RKO (cell line): ENCODE measurements at places on chromosomes 7 and 10.
A peak's percentile ranks its signal among the peaks of the same experiment; 100 is the strongest.

- DNase-seq = no peak
Observed at GRCh38 chr10:48251525-48252353, 22.8 kb downstream of the FRMPD2 start.

DNA sequence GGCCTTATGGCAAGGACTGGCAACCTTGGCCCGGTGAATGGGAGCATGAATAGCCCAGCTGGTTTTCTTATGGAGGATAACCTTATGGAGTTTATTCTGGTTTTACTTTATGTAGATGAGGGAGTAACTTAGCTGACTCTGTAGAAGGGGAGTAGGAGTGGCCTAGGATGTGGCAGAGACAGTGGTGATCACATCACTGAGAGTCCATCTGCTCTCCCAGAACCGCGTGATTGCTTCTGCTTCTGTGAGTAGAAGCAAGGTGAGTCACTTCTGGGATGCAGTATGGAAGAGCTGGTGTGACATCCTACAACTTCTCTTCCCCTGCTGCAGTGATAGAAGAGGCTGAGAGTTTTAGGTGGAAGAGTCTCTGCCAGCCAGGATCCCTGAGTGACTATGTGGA, 129.2 kb downstream of the RPS24 start:
- no peak for DNase-seq

GRCh38 chr7:55570218-55570873, 2.0 kb downstream of the VOPP1 start:
- DNase-seq = no peak

- no peak for DNase-seq
Observed at GRCh38 chr10:8163824-8164223, 109.3 kb downstream of the GATA3 start.

- DNase-seq = peak; percentile 63
Observed at GRCh38 chr10:114708717-114709335, 50.8 kb upstream of the ABLIM1 start.

DNA sequence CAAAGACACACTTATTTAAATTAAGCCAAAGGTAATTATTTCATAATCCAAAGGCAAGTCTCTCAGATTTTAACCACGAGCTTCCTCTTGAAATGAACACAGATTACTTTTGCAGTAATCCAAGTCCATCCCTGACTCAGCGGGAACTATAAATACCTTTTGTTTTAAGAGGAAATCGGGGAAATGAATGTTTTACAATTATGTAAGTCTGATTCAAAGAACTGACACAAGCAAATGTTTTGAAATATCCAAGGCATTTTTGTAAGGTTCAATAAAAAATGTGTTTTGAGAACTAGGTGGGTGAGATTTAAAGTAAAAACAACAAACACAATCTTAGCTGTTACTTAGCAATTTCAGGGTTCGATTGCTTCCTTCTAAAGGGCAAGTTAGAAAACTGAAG, 179.8 kb upstream of the ASAH2 start:
- DNase-seq = no peak
